ENCODE measurements at places on chromosomes 1 and 21.

DNA sequence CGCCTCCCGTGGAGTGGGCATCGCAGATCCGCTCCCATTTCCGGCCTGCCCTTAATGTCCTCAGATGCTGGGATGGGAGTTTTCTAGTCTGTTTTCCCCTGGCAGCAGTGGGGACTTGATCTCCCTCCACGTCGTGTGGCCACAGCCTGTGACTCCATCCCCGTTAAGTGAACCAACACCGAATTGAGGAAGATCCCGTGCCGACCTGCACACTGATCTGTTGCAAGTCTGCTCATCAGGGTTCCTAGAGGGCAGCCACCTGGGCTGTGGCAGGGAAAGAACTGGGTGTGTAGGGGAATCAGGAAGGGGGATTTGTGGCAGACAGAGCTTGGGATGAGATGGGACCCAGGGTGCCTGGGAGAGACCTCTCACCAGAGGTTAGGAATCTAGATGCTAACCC lies 23.3 kb upstream of the CDK18 start:
- no peak for DNase-seq

DNA sequence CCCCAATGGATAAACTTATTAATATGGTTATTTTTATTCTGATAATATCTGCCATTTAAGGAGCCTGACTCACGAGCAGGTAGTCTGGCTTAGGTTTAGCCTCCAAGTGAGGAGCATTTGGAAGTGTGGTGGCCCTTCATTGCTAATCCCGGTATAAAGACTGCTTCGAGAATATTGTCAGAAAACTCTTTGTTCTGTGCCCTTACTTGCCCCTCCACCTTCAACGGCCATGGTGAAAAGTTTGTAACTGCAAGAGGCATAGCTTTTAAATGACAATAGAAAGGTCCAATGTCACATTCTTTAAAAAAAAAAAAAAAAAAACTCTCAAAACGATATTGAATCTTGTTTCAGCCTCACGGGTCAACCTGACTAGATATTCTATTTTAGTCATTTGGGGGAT lies 157.4 kb upstream of the PROX1 start:
- no peak for DNase-seq

- no peak for DNase-seq
Observed at GRCh38 chr1:89887270-89887669, 66.4 kb downstream of the LRRC8D start.

DNA sequence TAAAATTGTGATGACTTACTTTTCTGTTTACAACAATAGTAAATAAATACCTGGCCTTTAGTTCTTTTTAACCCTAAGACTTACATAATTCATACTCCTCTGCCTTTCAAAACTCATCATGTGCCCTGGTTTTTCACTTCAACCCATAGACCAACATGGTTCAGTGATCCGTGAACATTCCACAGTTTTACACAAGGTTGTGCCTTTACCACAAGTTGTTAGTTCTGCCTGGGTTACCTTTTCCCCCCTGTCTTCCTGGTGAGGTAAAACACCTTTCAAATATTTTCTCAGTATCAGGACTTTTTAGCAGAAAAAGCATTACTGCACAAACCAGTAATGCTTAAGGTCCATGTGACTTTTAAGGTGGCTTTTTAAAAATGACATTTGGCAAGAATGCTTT lies 1466.4 kb downstream of the PLA2G4A start:
- DNase-seq: no peak

- no peak for DNase-seq
Observed at GRCh38 chr1:111848852-111849545, 93.3 kb downstream of the DDX20 start.

- DNase-seq: no peak
Observed at GRCh38 chr1:16972189-16972895, 8.1 kb downstream of the MFAP2 start.

- peak; percentile 90 for DNase-seq
Observed at GRCh38 chr1:156122519-156123355, 8.2 kb downstream of the LMNA start.

GRCh38 chr1:115408533-115408932 lies 70.5 kb upstream of the NGF start:
- DNase-seq: no peak

DNA sequence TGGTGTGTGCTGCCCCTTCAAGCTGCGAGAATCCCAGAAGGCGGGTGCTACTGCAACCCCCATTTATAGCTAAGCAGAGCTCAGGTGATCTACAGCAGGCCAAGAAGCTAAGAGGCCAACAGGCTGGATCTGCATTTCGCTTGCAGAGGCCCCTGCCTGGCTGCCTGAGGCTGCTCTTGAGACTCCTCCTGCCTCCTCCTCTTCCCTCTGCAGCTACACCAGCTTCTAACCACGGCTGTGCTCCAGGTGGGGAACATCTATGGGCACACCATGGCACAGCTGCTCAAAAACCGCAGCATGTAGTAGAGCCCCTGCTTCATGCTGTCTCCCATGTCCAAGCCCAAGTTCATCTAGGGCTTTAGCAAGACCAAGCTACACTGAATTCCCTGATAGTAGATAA lies 72.9 kb upstream of the ZNF678 start:
- DNase-seq: no peak

DNA sequence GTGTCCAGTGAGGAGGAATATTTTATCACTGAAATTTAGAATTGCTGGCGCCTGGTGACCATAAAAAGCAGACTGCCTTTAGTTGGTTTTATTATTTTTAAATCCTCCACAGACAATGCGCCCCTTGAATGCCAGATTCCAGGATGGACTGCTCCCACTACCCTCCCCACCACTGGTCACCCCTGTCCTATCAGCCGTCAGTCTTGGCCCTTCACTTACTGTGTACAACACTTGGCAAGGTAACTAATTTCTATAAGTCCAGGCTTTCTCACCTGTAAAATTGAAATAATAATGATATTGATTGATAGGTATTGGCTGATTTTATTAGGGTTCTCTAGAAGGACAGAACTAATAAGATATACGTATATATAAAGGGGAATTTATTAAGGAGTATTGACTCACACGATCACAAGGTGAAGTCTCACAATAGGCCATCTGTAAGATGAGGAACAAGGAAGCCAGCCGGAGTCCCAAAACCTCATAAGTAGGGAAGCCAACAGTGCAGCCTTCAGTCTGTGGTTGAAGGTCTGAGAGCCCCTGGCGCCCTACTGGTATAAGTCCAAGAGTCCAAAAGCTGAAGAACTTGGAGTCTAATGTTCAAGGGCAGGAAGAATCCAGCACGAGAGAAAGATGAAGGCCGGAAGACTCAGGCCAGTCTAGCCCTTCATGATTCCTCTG lies 17.8 kb downstream of the RHEX start:
- no peak for DNase-seq
